ENCODE measurements at places on chromosomes 2 and 18.

DNA sequence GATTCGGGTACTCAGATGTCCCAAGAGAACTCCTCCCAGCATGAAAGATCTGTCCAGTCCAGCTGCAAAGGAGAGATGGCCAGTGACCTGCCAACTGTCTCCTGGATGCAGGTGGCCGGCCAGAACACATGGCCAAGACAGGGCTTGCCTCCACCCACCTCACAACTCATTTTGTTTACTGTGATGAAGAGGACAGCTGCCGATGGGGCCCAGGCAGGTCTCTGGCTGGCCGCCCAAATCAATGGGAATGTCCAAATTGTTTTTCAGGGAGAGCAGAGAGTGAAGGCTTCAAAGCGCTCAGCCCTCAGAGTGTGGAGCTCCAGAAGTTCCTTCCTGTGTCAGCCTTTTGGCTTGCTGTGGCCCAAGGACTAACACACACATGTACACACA, 41.9 kb downstream of the FOSL2 start:
- no peak for DNase-seq

DNA sequence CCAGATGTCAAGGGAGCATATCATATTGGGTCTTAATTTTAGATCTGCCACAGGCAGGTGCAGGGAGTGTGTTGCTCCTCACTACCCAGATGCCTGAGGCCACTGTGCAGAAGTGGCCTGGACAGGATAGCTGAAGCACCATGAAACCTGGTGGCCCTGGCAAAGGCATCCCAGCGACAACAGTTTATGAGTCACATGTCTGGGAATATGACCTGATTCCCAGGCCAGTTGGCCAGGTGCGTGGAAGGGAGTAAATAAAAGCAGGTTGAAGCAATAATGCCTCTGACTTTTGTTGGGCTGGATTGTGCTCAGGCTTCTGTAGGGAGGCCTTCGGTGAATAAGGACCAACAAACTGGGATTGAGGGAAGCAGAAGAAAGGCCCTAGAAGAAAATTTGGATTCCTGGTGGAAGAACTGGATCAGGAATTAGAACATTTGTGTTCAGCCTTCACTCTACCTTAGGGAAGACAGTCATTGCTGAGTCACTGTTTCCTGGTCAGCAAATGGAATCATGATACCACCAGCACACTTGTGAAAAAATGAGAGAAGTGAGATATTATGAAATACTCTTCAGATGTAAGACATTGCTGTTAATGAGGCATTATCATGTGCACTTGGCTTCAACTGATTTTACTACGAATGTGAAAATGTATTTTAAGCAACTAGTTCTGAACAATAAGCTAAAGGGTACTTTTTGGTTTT, 78.4 kb upstream of the ZNF516 start:
- no peak for DNase-seq

GRCh38 chr18:10475654-10476291, 21.3 kb downstream of the APCDD1 start:
- no peak for DNase-seq

GRCh38 chr2:148953426-148953825, 78.4 kb downstream of the KIF5C start:
- no peak for DNase-seq

GRCh38 chr2:24485197-24485596, 5.9 kb upstream of the NCOA1 start:
- DNase-seq: no peak

GRCh38 chr2:98823196-98824170, 92.6 kb upstream of the MGAT4A start:
- DNase-seq: no peak

DNA sequence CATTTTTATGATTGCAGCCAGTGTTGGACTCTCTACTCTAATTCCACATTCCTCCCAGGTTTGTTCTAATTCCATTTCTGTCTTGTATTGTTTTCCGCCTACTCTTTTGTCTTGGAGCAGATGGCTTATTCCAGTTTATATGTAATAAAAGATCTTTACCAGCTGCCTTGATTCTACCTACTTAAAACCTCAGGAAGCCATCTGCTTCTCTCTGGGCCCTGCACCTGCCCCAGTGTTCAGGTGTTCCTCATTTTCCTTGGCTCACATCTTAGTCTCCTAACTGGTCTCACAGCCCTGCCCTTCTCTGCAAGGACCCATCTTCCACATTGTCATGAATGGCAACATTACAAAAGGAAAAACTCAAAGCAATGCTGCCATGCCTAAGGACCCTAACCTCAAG, 21.0 kb upstream of the IL37 start:
- DNase-seq: no peak

GRCh38 chr18:60082790-60083189, 183.0 kb downstream of the PMAIP1 start:
- no peak for DNase-seq

DNA sequence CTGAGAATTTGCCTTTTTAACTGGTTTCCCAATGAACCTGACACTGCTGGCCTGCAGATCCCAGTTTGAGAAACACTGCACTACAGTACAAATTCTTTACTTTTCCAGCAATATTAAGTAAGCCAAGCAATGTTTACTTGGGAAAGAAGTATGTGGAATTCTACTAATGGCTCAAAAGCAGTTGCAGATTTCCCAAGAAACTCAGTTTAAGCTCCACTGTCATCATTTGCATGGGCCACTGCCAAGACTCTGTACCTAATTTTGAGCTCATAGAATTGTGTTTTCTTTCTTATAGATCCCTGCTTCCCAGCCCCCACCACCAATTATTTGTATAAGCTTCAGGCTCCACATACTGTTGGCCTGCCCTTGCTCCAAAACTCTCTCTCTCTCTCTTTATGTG, 676.1 kb downstream of the RNF144A start:
- no peak for DNase-seq

DNA sequence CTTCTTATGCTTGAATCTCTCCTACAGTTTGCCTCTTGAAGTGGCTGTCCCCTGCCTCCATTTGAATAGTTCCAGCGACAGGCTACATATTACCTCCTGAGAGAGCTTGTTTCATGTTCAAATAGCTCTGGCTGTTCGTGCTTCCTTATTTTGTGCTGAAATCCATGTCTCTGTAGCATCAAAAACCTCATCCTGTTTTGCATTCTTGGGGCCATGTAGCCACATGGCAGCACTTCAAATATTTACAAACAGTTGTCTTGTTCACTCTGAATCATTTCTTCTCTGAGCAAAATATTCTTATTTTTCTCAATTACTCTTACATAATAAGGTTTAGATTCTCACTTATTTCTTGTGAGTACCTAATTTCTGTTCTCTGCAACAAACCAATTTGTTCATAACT, 1243.1 kb upstream of the NXPH2 start:
- no peak for DNase-seq

DNA sequence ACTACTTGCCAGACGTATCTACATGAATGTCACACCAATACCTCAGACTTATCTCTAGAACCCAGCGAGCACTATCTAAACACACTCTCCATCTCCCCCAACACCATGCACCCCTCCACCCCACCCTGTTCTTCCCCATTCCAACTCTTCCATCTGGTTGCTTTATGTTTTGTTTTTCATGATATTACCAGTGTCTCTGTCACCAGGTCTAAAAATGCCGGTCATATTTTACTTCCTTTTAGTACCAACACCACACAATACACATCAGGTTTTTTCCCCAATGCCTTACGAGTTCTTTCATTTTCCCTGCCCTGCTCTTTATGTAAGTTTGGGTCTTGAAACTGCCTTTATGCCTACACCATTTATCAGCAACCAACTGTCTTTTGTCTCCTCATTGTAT, 10.2 kb upstream of the ITGA4 start:
- DNase-seq: no peak

- no peak for DNase-seq
Measured at GRCh38 chr2:150812066-150812465, 324.6 kb upstream of the RND3 start.

GRCh38 chr2:223264541-223265193, 212.7 kb downstream of the KCNE4 start:
- DNase-seq: no peak

DNA sequence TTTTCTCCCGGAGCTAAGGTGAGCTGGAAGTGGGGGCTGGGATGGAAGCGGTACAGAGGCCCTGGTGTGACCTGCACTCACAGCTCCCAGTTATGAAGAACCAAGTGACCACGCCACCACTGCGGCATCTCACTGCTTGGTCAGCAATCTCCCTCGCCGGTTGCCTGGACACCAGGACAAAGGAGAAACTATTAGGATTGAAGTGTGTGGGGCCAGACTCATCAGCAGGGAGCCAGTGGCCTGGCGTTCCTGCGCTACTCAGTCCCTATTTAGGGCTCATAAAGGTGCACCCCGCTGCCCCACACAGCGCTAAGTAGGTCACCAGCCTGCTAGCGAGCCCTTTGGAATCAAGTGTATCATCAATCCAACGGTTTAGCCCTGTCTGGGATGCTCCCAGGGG, 82.9 kb downstream of the ZCCHC2 start:
- DNase-seq: no peak

DNA sequence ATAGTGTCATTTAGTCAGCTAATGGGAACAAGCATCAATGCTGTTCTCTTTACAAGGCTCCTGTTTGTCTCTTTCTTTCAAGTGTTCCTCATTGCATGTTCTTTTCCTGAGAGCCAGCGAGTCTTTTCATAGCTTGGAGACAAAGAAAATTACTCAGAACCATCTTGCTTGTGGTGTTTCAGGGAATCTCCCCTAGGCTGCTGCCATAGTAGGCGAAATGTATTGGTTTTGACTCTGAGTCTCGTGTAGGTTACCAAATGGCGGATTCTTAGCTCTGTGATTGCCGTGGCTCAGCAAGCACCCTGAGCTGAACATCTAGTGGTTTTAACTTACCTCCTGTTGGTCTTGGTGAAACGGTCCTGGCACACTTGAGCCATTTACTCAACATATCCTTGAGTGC, 68.7 kb downstream of the RHBDD1 start:
- no peak for DNase-seq

GRCh38 chr2:161219211-161219610, 59.0 kb downstream of the TANK start:
- no peak for DNase-seq
